Esophagus mucosa (tissue), 1 donor: ENCODE measurements at places on chromosomes 2 and 18. TPM values are rescaled to one million over a fixed set of nuclear protein-coding genes. Genes with fewer than 3 reads are reported as not detected.

The MC5R gene
- total RNA-seq = 0.28 TPM

The CCBE1 gene
- total RNA-seq = 0.40 TPM

The CFAP53 gene
- total RNA-seq = 0.36 TPM

DNA sequence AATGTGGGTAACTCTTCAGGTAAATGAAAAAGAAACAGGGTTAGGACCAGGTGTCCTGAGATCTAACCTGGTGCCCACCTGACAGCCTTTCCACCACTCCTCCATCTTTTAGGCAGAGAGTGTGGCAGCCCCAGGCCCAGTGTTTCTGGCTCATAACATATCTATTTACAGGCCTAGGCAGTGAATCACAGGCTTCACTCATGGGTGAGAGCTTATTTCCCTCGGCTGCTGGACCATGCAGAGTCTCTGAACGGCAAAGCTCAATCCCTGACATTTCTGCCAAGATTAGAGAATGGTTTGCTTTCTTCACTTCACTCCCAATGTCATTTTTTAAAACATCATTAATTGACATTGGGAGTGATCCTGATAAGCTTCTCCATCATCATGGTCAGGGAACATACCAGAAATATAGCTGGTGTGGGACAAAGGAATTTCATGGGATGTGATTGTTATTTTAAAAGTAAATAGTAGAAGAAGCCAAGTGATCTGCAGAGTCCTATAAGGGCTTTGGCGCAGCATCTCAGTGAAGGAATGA, 323.9 kb downstream of the SETBP1 start:
- no peak for ATAC-seq

DNA sequence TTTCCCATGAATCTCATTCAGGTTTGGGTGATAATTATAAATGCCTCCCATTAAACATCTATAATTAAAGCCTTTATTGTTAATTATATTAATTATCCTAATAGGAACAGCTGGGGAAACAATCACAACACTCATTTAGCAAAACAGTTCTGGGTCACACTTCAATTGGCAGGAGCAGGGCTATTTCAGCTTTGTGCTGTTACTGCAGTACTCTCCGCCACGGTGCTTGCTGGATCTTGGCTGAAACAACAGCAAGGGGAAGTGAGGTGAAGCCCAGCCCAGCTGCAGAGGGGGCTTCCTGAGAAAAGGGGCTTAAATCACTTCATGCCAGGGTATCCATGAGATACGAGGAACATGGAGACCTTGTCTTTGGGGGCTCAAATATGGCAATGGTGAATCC, 79.5 kb upstream of the SOX11 start:
- no peak for ATAC-seq

DNA sequence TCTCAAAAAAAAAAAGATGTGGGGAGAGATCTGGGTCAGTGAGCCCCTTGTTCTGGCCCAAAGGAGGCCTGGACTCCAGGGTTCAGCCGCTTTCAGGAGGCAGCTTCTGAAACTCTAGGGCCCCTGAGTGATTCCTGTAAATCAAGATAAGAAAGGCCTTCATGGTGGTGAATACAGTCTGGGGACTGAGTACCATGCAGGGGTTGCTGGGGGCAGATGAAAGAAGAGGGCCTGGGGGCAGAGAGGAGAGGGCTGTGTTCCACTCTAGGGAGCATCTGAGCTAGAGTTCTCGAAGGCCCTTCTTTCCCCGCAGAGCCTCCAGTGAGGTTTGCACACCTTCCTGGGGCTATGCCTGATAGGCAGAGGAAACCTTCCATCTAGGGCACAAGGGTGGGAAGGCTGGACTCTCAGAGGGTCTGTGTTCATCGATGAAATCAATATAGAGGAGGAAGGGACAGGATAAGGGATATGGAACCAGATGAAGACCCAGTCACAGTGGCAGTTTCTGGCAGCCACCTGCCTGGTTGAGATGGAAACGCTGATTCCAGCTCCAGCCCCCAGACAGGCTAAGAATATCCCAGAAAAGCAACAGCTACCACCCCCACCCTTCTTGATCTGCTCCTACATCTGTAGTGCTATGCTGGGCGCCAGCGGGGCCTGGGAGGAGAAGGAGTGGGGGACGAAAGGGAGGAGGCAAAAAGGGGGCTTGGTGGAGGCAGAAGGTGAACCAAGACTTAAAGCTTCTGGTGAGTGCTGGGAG, 4.7 kb upstream of the CDK5R2 start:
- ATAC-seq = no peak

DNA sequence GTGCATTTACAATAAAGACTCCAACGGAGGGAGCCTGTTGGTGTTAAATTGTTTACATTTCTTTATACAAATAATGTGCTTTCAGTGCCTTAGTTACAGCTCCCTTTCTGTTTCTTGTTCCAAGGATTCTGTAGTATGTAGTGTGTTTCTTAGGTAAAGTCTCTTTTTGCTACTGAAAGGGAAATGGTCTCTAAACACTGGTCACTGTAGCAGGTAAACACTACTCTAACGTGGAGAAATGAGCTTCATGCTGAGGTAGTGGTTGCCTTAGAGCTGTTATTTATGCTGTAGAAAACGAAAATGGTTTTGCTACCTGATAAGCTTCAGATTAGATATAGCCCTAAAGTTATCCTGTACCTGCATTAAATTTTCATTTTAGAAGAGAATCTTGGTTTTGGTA, 163.6 kb downstream of the CAPN13 start:
- no peak for ATAC-seq

The PKDCC gene
- 1.8 TPM for total RNA-seq

DNA sequence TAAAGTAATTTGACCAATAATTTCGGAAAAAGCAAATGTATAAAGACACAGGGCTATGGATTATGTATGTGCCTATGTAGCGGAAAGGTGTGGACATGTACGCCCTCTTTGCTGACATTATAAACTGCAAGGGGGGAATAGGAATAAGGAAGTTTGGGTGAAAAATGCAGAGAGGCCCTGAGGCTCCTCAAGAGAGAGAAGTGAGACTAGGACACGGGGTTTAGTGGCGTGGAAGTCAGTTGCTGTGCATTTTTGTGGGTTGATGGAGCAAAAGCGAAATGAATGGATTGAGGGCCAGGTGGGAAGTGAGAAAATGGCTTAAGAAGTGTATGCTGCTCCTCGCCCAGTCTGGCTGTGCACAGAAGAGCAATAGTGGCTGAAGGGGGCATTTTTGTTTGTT, 96.2 kb upstream of the B3GNT7 start:
- no peak for ATAC-seq

The RAB31 gene
- total RNA-seq = 50.0 TPM

The TMEM247 gene
- not detected for total RNA-seq

DNA sequence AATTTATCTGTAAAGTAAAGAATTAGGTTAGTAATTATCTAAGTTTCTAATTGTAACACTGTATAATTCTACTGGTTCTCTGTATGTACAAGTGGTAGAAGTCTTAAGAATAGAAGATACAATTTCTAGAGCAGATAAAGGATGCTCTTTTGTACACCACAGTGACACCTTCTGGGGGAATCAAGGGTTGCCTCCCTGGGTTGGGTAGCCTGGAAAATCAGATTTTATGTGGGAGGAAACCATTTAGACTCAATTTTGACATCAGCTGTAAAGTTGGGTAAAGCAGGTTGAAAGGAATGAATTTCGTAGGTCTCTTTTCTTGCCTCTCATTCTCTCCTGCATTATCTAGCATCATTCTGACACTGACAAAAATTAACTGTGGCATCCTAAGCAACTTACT, 354.8 kb downstream of the DCC start:
- no peak for ATAC-seq

The ZNF397 gene
- total RNA-seq = 9.0 TPM

DNA sequence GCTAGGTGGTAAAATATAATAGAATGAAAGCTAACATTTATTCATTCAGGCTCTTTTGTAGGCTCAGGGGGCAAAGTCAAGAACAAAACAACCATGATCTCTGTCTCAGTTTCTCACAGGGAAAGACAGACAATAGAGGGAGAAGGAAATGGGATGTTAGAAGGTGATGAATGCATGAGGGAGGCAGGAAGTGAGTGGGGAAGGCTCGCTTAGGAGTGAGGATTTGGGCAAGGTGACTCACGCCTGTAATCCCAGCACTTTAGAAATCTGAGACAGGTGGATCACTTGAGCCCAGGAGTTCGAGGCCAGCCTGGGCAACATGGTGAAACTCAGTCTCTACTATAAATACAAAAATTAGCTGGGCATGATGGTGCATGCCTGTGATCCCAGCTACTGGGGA, 88.4 kb downstream of the CTIF start:
- ATAC-seq = no peak

DNA sequence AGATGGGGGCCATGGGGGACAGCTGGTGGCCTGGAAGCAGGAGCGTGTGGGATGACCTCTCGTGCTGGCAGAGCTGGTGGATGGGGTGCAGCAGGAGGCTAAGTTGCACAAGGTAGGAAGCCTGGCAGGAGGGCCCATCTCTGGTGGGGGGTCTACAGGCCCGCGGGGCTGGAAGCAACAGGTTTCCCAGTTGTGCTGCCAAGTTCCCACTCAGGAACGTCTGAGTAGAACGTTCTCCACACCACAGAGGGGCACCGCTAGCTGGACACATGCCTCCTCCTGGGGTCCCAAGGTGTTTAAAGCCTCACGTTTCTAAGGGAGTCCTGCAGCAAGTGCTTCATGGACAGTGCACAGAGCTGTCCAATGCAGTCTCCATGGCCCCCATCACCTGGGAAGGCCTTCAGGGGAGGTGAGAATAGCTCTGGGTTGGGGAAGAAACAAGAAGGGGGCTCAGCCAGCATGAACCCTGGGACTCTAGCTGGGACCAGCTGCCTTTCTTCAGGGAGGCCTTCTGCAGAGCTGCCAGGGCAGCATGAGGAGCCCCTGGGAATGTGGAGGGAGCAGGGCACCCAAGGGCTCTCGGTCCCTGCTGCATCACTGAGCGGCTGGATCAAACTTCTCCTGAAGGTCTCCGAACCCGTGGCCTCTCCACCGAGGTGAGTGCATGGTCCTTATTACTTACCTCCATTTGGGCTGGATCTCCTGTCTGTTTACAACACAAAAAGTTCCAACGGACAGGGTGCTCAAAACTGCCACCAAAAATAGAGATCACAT, 80.0 kb downstream of the TWIST2 start:
- no peak for ATAC-seq

DNA sequence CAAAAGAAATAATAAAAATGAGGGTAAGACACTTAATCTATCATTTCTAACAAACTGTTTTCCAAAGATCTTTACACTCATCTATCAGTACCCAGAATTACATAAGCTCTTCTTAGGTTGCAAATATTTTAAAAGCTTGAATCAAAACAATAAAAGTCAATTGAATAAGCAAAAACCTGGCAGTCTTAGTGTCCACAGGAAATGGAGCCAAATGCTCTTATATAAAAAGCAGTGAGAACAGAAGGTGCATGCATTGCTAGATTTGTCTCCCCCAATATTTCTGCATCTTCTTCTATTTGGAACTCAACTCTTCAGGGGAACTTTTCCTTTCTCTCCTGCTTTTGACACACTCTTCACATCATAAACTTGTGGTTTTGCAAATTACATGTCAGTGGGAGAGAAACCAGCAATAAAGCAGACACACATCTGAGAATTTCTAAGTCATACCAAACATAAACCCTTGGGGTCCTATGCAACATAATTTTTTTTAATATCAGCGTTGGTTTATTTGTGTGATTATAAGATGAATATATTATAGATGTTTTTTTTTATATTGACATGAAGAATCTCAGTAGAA, 343.9 kb upstream of the ACVR2A start:
- no peak for ATAC-seq

DNA sequence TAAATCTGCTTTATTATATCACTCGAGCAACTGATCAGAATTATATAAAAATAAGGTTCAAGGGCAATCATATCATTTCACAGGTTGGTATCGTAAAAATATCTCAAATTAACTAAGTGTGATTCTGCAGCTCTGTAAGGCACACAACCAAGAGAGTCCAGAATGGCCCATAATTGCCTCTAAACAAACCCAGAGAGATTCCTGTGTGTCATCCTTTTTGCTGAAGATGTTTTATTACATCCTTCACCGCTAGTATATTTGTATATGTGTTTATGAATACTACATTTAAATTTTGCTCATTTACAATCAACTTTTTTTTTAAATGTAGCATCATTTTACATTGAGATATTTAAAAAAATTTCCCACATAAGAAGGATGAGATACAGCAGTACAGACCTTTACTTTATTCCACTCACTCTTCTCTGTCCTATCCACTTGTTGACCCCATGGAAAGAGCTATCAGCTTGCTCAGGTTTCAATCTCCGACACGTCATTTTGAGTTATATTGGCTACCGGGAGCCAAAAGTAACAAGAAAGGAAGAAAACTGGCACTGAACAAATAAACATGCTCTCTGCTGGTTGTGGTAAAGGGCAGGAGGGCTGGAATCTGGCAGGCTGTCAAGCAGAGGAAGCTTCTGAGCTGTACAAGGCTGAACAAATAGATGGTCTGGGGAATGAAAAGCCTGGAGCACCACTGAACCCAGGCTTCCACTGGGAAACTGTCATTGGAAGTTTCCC, 23.1 kb downstream of the PLA2R1 start:
- ATAC-seq = no peak

DNA sequence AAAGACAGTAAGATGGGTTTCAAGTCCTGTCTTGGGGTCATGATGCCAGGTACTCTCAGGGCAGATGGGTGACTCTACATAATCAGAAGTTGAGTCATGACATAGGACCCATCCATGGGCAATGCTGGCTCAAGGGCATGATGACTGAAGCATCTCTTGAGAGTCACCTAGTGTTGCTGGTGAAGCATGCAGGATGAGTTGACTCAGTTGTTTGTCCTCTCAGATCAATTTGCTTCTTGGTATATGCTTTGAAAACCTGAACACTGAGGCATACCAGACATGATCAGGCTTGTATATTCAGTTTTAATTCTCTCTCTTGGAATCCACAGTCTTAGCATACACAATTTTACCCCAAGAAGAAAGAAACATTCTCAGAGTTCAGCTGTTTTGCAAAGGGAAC, 658.9 kb upstream of the NXPH2 start:
- no peak for ATAC-seq

The ZNF407 gene
- total RNA-seq = 6.3 TPM

DNA sequence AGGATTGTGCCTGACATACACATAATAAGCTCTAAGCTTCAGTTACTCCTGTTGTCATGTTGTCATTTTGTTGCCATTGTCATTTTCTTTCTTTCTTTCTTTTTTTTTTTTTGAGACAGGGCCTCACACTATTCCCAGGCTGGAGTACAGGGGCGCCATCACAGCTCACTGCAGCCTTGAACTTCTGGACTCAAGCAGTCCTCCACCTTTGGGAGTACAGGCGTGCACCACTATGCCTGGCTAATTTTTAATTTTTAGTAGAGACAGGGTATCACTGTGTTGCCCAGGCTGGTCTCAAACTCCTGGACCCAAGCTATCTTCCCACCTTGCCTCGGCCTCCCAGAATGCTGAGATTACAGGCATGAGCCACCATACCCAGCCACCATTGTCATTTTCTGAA, 30.9 kb upstream of the SCLY start:
- no peak for ATAC-seq

DNA sequence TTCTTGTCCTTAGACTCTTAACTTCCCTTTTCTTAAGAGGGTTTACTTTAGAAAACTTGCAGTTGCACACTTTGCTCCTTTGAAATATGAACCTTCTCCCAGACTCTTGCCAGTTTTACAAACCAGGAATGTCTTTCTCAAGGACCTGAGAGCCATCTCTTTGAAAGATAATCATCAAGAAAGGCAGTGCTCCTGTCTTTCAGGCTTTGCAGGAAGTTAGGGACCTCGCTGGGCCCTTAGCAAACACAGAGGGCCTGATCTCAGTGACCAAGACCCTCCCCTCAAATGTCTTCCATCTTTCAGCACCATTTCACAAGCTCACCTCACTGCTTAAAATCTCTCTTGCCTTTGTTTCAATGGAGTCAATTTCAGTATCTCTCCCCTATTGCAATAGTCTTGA, 32.0 kb upstream of the NYAP2 start:
- no peak for ATAC-seq

The RHOB gene
- 32.0 TPM for total RNA-seq

The MFSD2B gene
- not detected for total RNA-seq

The MYOM1 gene
- total RNA-seq = 0.32 TPM

The CYP27C1 gene
- 1.8 TPM for total RNA-seq

The KCTD1 gene
- total RNA-seq = 70.0 TPM
